Activated B cell treated with CpG ODN at 0.5 μM for 24 hours (primary cell): ENCODE measurements at places on chromosomes 2 and 18.

DNA sequence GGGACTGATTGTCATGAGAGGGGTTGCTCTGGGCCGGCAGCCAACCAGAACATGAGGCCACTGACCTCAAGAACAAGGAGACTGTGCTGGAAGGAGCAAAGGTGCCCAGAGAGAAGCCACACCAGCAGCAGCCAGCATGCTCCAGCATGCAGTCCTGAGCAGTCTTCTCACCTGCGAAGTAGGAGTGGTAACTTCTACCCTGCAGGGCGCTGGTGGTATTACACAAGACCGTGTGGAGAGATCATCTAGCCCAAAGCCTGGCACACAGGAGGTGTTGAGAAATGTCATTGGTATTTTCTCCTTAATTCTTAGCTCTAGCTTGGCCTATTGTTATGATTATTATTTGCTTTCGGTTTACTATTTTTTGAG lies 132.7 kb downstream of the TSN start:
- DNase-seq: no peak
- no peak overlapping the region for H3K4me3 ChIP-seq
- H3K27me3 ChIP-seq: no peaks in the 10 kb centered on the region
- H3K4me1 ChIP-seq: no peaks in the 10 kb centered on the region

- H3K27me3 ChIP-seq: no peaks in the 10 kb centered on the region
- H3K27ac ChIP-seq: no peak overlapping the region
- no peaks in the 10 kb centered on the region for H3K4me1 ChIP-seq
- H3K36me3 ChIP-seq: no peaks in the 10 kb centered on the region
- no peak for DNase-seq
- no peak overlapping the region for H3K4me3 ChIP-seq
Observed at GRCh38 chr2:117760916-117761315, 53.6 kb upstream of the DDX18 start.

GRCh38 chr18:57983965-57984364 lies 60.1 kb upstream of the NEDD4L start:
- H3K27me3 ChIP-seq: no peaks in the 10 kb centered on the region
- no peak overlapping the region for H3K27ac ChIP-seq
- no peaks in the 10 kb centered on the region for H3K36me3 ChIP-seq

- H3K27me3 ChIP-seq: peaks cover 8% of the 10 kb centered on the region
- H3K36me3 ChIP-seq: no peaks in the 10 kb centered on the region
- H3K27ac ChIP-seq: no peak overlapping the region
- no peak for DNase-seq
- H3K4me1 ChIP-seq: no peaks in the 10 kb centered on the region
- no peak overlapping the region for H3K4me3 ChIP-seq
Observed at GRCh38 chr2:45256867-45257641, 247.8 kb upstream of the SIX2 start.

GRCh38 chr2:150931451-150931850 lies 330.2 kb downstream of the RBM43 start:
- no peak overlapping the region for H3K4me3 ChIP-seq
- no peaks in the 10 kb centered on the region for H3K4me1 ChIP-seq
- no peak overlapping the region for H3K27ac ChIP-seq
- no peaks in the 10 kb centered on the region for H3K27me3 ChIP-seq
- DNase-seq: no peak

GRCh38 chr2:9707008-9707407 lies 76.2 kb upstream of the YWHAQ start:
- H3K4me3 ChIP-seq: no peak overlapping the region
- peaks cover 10% of the 10 kb centered on the region for H3K27me3 ChIP-seq
- no peak overlapping the region for H3K27ac ChIP-seq
- no peaks in the 10 kb centered on the region for H3K36me3 ChIP-seq
- no peak for DNase-seq

- H3K4me1 ChIP-seq: no peaks in the 10 kb centered on the region
- no peaks in the 10 kb centered on the region for H3K36me3 ChIP-seq
- DNase-seq: peak; percentile 56
- no peak overlapping the region for H3K4me3 ChIP-seq
Observed at GRCh38 chr2:232611559-232612218, 21.7 kb upstream of the EFHD1 start.

GRCh38 chr2:236242057-236242495 lies 22.1 kb downstream of the ASB18 start:
- H3K27ac ChIP-seq: no peak overlapping the region
- H3K4me3 ChIP-seq: no peak overlapping the region
- no peak for DNase-seq
- H3K27me3 ChIP-seq: peaks cover 32% of the 10 kb centered on the region

DNA sequence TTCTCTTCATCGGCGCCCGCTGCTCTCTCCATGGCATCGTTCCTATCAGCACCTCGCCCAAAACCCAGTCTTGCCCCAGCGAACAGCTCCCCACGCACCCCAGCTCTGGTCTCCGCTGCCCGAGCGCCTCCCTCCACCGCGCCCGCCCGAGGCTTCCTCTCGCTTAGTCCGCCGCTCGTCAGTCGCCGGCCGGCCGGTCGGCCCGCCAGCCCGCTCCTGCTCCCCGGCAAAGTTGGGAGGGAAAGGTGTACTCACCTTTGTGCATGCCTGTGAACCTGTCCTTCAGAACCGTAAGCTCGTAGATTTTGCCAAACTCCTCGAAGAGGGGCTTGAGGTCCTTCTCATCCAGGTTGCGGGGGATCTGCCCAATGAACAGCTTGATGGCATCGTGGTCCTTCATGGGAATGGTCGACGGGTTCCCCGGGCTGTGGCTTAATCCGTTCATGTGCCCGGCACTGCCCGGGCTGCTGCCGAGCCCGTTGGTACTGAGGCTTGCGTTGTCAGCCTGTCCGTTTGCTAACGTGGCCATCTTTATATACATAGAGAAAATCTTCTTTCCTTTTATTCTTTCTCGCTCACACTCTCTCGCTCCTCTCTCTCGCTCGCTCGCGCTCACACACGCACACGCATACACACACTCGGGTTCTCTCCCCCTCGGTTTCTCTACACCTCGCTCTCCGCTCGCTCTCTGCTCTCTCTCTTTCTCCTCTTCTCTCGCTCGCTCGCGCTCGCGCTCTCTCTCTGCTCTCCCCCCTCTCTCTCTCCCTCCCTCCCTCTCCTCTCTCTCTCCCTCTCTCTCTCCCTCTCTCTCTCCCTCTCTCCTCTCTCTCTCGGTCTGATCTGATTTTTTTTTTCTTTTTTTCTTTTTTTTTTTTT lies at the start of gene CELF4:
Gene CELF4 (minus strand): TSS at position 698 of the 876 bp plus-strand sequence.
- peak within 1 kb of the TSS; percentile 46 for H3K4me3 ChIP-seq
- H3K36me3 ChIP-seq: no peaks in the 10 kb centered on the region
- H3K27ac ChIP-seq: no peak within 1 kb of the TSS
- H3K27me3 ChIP-seq: peaks cover 57% of the 10 kb centered on the region
- no peak for DNase-seq

- no peaks in the 10 kb centered on the region for H3K36me3 ChIP-seq
- no peak overlapping the region for H3K27ac ChIP-seq
- H3K4me3 ChIP-seq: no peak overlapping the region
- no peaks in the 10 kb centered on the region for H3K27me3 ChIP-seq
Observed at GRCh38 chr18:66769375-66769774, 165.5 kb upstream of the CDH19 start.

GRCh38 chr2:4900861-4901770 lies 791.1 kb upstream of the SOX11 start:
- H3K36me3 ChIP-seq: no peaks in the 10 kb centered on the region
- no peaks in the 10 kb centered on the region for H3K27me3 ChIP-seq
- no peak overlapping the region for H3K4me3 ChIP-seq
- no peak overlapping the region for H3K27ac ChIP-seq

DNA sequence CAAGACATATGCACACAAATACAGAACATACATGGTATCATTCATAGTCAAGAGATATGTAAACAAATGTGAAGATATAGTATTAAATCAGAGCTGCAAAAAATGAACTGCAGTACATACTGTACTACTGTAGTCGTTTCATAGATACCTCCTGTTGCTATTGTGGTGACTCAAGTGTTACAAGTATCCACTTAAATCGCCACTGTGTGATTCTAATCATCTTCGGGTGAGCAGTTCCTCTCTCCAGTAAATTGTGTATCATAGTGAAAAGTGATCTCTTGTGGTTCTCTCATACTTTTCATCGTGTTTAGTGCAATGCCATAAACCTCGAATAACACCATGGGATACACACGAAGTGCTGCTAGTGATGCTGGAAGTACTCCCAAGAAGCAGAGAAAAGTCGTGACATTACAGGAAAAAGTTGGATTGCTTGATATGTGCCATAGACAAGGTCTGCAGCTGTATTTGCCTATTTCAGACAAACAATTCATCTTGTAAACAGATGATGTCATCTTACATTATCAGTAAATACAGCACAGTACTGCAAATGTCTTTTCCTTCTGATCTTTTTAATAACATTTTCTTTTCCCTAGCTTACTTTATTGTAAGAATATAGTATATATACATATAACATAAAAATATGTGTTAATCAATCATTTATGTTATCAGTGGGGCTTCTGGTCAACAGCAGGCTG lies 222.2 kb downstream of the BCL11A start:
- no peak for DNase-seq
- H3K27ac ChIP-seq: no peak overlapping the region
- H3K27me3 ChIP-seq: no peaks in the 10 kb centered on the region
- H3K4me3 ChIP-seq: no peak overlapping the region
- H3K36me3 ChIP-seq: peaks cover 2% of the 10 kb centered on the region

- H3K4me3 ChIP-seq: no peak overlapping the region
- peaks cover 2% of the 10 kb centered on the region for H3K27me3 ChIP-seq
- H3K4me1 ChIP-seq: no peaks in the 10 kb centered on the region
- no peak for DNase-seq
Observed at GRCh38 chr2:238911376-238912227, 63.7 kb downstream of the TWIST2 start.

DNA sequence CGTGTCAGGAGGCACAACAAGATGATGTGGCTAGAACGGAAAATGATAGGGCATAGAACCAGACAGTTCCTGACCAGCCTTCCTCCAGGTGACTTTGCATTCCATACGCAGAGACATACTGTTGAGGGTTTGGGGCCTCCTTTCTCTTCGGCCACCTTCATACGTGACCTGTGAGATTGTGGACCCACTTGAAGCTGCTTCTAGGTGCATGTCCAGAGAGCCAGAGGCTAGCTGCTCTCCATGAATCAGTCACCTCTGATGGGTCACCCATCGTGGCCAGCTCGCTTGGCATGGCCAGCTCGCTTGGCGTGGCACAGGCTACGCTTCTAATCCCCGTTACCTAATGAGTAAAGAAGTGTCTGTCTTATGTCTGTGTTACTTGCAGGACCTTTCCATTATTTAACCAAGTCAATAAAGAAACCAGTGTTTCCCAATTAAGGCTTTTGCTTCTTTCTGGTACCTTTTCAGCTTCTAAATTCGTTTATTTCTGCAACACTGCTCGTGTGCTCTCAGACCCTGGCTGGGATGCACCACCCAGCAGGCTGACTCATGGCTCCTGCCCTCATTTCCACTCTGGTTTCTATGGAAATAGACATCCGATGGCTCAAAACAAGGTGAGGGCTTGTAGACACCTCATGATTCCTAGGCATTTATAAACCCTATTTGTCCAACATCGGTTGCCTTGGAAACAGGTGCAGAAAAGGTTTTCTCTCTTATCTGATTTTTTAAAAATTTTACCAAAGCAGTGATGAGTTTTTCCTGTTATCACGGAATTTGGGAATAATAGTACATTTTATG lies 86.7 kb upstream of the B3GNT7 start:
- no peak for DNase-seq
- H3K4me1 ChIP-seq: peaks cover 32% of the 10 kb centered on the region
- H3K27me3 ChIP-seq: no peaks in the 10 kb centered on the region
- no peak overlapping the region for H3K27ac ChIP-seq
- H3K36me3 ChIP-seq: no peaks in the 10 kb centered on the region
- no peak overlapping the region for H3K4me3 ChIP-seq

GRCh38 chr18:9694174-9694573 lies 13.9 kb upstream of the RAB31 start:
- no peaks in the 10 kb centered on the region for H3K36me3 ChIP-seq
- DNase-seq: no peak
- H3K27ac ChIP-seq: no peak overlapping the region
- H3K27me3 ChIP-seq: peaks cover 2% of the 10 kb centered on the region

DNA sequence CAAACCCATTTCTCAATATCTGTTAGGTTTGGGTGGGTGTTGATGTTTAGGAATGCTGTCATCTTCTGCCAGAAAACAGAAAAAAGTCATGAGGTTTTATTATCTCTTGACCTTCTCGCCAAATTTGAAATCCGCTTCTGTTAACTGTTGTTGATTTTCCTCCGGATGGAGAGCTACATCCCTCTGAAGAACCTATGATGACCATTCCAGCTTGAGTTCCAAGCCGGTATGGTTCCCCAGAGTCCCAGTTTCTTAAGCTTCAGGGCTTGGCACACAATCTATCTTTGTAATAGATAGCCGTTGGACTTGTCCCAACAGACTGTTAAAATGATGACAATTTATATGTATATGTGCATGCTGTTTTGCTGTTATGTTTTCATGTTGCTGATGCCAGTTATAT lies 1201.0 kb downstream of the LRP1B start:
- no peak overlapping the region for H3K4me3 ChIP-seq
- no peak overlapping the region for H3K27ac ChIP-seq
- no peaks in the 10 kb centered on the region for H3K4me1 ChIP-seq
- no peaks in the 10 kb centered on the region for H3K36me3 ChIP-seq
- H3K27me3 ChIP-seq: no peaks in the 10 kb centered on the region
- DNase-seq: no peak

DNA sequence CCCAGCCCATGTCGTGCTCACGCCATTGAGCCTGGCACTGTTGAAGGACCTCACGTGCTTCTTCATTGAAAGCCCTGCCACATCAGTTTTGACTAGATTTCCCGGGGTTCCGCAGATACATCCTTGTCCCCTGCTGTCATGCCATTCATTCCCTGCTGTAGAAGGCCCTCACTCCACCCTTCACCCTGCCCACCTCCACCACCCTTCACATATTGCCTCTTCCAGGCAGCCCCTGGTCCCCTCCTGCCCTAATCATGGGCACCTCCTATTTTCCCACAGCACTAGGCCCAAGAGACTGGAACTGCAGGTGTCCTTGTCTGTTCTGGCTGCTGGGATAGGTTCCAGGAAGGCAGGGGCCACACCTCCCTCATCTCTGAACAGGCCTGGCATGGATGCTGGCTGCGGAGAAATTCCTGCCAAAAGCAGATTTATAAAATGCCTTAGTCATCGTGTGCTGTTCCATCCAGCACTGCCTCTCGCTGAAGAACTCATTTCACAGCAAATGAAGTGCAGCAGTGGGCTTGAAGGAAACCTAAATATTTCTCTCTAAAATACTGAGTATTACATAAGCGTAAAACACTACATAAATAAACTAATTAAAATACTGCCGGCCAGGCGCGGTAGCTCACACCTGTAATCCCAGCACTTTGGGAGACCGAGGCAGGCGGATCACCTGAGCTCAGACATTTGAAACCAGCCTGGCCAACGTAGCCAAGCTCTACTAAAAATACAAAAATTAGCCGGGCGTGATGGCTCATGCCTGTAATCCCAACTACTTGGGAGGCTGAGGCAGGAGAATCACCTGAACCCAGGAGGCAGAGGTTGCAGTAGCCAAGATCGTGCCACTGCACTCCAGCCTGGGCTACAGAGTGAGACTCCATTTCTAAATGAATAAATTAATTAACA lies 38.4 kb downstream of the EIF4E2 start:
- DNase-seq: no peak
- H3K4me3 ChIP-seq: no peak overlapping the region
- H3K27ac ChIP-seq: no peak overlapping the region
- H3K27me3 ChIP-seq: no peaks in the 10 kb centered on the region

- DNase-seq: no peak
- H3K36me3 ChIP-seq: no peaks in the 10 kb centered on the region
- H3K27me3 ChIP-seq: no peaks in the 10 kb centered on the region
- no peak overlapping the region for H3K27ac ChIP-seq
Observed at GRCh38 chr2:129233166-129233565, 746.3 kb upstream of the RAB6C start.
